ENCODE measurements at places on chromosomes 1 and 21.

- DNase-seq = no peak
Observed at GRCh38 chr1:226625326-226625725, 76.8 kb downstream of the STUM start.

- DNase-seq = peak; percentile 45
Observed at GRCh38 chr1:182680901-182681567, 3.4 kb downstream of the RGS8 start.

GRCh38 chr1:234437423-234438171, 41.4 kb downstream of the TARBP1 start:
- peak; percentile 11 for DNase-seq

GRCh38 chr1:18458133-18459092, 22.3 kb upstream of the KLHDC7A start:
- peak; percentile 64 for DNase-seq

DNA sequence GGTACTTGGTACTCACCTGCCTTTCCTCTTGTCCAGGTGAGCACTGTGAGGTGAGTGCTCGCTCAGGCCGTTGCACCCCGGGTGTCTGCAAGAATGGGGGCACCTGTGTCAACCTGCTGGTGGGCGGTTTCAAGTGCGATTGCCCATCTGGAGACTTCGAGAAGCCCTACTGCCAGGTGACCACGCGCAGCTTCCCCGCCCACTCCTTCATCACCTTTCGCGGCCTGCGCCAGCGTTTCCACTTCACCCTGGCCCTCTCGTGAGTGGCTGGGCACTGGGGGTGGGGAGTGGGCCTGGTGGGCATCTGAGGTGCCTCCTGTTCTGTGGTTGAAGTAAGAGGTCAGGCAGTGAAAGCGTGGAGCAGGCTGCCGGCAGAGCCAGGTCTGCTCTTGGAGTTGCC, 11.7 kb downstream of the CELSR2 start:
- no peak for DNase-seq

GRCh38 chr1:60935599-60936110, 146.7 kb upstream of the NFIA start:
- DNase-seq = peak; percentile 41

DNA sequence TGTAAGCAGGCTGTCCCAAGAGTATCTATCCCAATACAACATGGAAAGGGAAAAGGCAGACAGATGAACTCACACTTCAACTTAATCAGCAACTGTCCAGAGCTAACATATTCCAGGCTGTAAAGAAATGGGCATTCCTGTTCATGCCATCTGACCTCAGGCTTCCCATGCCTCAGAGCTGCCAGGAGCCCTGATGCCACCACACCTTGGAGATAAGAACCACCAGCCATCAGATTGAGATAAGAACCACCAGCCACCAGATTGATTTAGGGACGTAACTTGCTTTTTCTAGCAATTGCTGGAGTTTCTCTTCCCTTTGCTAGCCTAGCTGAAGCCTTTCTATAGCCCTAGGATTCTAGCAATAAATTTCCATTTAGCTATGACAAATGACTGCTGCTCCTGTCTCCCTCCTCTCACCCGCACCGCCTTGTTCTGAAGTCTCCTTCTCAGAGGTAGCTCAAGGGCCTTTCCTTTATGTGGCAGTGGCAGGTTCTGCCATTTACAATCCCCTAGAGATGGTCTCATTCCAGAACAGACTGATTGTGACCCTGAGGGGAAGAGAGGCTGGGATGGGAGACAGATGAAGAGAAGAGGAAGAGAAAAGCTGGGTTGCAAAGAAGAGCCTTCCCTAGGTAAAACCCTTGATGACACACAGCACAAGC, 88.0 kb upstream of the CTTNBP2NL start:
- DNase-seq = no peak

DNA sequence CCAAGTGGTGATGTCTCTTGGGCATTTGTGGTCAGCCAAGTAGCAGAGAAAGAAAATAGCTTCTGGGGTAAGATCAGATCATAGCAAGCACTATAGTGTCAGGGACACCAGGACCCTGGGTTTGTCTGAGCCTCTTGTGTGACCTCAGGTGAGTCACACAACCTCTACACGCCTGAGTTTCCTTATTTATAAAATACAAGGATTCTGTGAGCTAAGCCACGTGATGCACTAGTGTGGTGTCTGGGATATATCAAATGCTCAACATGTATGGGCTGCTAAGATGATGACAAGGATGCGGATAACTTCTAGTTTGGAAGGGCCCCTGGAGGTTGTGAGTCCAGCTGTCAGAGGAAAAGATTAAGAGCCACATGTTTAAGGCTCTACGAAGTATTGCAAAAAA, 24.5 kb upstream of the ZNF436 start:
- no peak for DNase-seq

Data from NCI-H69 (cell line).